ENCODE measurements at places on chromosomes 11 and 22. TPM values are rescaled to one million over a fixed set of nuclear protein-coding genes. Genes with fewer than 3 reads are reported as not detected.

The PRDX5 gene
- 305 TPM for total RNA-seq

The GDPD5 gene
- 90.1 TPM for total RNA-seq

The TRIM51 gene
- total RNA-seq, result not detected

The THAP7 gene
- 19.7 TPM for total RNA-seq

The RIMBP3B gene
- 0.06 TPM for total RNA-seq

The GSTT2B gene
- 3.0 TPM for total RNA-seq

The RASSF10 gene
- total RNA-seq, result 0.34 TPM

The MMP13 gene
- not detected for total RNA-seq

The APOA5 gene
- total RNA-seq, result not detected

The GRM5 gene
- total RNA-seq, result 0.05 TPM

The PNPLA5 gene
- not detected for total RNA-seq

The GTSE1 gene
- 7.5 TPM for total RNA-seq

The LINC01488 gene
- total RNA-seq, result not detected

The NAALAD2 gene
- 0.92 TPM for total RNA-seq

The KCNK7 gene
- not detected for total RNA-seq

The CPT1B gene
- total RNA-seq, result 10.7 TPM

The CDKN1C gene
- 8.1 TPM for total RNA-seq

The CDC42EP1 gene
- 89.3 TPM for total RNA-seq

The GCAT gene
- total RNA-seq, result 32.9 TPM

The LARGE1 gene
- 15.4 TPM for total RNA-seq

The AQP11 gene
- 0.18 TPM for total RNA-seq

The RIMBP3C gene
- 0.44 TPM for total RNA-seq

The CAPN5 gene
- 7.1 TPM for total RNA-seq

The TSPAN32 gene
- total RNA-seq, result not detected

The CNTN5 gene
- not detected for total RNA-seq

The MAP6 gene
- 1.5 TPM for total RNA-seq

The OR2AG2 gene
- 0.15 TPM for total RNA-seq

The CHRM4 gene
- total RNA-seq, result not detected

The ESAM gene
- total RNA-seq, result 465 TPM

The ADM gene
- total RNA-seq, result 87.0 TPM

The POLDIP3 gene
- 31.9 TPM for total RNA-seq

The BRSK2 gene
- total RNA-seq, result 0.93 TPM

The RFPL2 gene
- not detected for total RNA-seq

The KCNJ4 gene
- total RNA-seq, result not detected

The GLB1L2 gene
- 0.99 TPM for total RNA-seq

The SPTY2D1 gene
- total RNA-seq, result 21.1 TPM

The CSNK2A3 gene
- total RNA-seq, result 2.0 TPM

The APOL6 gene
- 10.7 TPM for total RNA-seq

The TSSK2 gene
- total RNA-seq, result not detected

The PNPLA3 gene
- 6.2 TPM for total RNA-seq

The VSIG2 gene
- not detected for total RNA-seq
